ENCODE measurements at places on chromosomes 6 and 20. TPM values are rescaled to one million over a fixed set of nuclear protein-coding genes. Genes with fewer than 3 reads are reported as not detected.

GRCh38 chr6:156413154-156413553, 364.0 kb upstream of the ARID1B start:
- no peak for DNase-seq

DNA sequence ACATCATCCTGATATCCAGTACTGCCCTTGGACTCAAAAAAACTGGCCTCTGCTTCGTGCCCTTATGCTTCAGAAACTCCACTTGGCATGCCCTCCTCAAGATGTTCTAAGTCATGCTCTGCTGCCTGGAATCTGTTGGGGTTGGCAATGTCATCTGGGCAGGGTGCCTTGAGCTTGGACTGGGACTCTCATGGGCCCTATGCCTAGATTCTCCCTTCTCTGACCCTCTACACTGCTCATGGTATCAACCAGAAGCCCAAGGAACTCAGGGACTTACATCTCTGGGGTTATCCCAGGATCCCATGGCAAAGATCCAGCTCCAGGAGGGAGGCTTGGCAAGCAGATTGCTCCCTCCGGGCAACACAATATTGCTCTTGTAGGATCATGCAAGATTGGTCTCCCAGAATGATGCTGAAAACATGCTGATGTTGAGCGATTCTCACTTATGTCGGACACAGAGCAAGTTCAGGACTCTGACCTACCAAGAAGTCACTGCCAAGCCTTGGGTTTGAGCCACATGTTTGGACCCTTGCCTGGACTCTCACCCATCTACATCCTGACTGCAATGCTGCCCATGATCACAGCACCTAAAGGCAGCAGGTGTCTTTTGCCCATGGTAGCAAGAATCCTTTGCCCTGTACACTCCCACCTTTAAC, 88.8 kb downstream of the ADAT2 start:
- no peak for DNase-seq

DNA sequence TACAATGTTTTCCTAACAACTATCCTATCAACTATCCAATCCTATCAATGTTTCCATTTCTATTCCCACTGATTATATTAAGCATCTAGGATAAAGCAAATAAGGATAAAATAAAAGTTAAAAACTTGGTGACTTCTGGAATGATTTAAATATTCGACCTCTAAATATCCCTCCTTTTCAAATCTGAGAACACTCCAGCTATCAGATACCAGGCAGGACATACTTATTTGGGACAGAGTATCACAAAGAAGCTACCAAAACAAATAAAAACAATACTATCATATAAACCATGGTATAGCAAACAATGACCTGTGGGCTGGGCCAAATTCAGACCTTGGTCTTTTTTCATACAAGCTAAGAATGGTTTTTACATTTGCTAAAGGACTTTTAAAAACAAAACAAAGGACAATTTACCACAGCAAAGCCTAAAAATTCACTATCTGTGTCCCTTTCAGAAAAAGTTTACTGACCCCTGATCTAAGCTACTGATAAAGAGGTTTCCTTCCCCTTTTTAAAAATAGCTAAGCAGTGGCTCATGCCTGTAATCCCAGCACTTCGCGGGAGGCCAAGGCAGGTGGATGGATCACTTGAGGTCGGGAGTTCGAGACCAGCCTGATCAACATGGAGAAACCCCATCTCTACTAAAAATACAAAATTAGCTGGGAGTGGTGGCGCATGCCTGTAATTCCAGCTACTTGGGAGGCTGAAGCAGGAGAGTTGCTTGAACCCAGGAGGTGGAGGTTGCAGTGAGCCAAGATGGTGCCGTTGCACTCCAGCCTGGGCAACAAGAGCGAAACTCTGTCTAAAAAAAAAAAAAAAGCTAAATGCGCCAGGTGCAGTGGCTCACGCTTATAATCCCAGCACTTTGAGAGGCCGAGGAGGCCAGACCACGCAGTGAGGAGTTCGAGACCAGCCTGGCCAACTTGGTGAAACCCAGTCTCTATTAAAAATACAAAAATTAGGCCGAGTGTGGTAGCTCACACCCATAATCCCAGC, 6.0 kb downstream of the NUP153 start:
- no peak for DNase-seq

DNA sequence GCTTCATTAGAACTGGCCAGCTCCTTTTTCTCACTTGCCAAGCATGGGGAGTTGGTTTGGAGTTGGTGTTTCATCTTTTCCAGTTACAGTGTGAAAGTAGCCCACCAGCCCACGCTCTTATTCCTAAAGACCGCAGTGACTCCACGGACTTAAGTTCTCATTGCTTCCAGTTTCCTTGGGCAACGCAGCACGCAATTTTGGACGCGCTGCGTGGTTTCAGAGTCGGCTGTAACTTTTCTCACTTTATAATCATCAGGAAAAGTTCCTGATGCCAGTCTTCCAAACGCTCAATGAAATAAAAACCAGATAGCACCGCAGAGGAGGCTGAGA, 381 bp upstream of the PEX7 start:
- DNase-seq = no peak

DNA sequence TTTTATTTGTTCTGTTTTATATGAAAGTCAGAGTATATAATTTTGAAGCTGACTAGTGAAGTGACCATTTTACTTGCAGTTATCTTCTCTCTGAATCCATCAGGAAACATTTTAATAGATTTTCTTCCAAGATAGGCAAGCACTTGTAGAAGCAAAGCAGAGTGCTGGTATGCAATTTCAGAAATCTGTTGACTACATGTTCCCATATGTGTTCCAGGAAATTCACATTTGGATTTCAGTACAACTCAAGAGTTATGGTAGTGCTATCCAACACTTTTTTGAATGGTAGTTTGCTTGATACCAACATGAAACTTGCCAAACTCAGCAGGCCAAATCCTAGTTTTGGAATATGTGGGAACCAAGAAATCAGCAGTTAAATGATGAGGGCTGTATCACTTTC, 94.0 kb downstream of the CENPW start:
- DNase-seq = no peak

DNA sequence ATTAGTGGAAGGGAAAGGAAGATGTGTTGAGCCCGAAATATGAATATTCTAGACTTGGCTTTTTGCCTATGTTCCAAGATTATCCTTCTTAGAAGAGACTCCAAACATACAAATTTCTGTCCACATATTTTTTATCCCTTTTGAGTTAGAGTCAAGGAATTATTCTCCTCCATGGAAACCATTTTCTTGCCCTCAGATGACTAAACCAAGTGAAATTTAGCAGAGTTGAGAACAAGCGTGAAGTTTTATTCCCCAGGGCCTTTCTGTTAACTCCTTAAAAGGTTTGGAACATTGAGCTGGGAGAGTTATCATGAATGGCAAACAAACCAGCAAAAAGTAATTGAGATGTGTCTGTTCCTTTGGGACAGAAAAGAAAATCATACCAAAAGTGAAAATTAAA, 286.1 kb upstream of the PLCB4 start:
- DNase-seq = no peak

- no peak for DNase-seq
Observed at GRCh38 chr20:48830826-48831318, 3.1 kb upstream of the PREX1 start.

- DNase-seq = no peak
Observed at GRCh38 chr20:48523191-48523995, 304.4 kb downstream of the PREX1 start.

DNA sequence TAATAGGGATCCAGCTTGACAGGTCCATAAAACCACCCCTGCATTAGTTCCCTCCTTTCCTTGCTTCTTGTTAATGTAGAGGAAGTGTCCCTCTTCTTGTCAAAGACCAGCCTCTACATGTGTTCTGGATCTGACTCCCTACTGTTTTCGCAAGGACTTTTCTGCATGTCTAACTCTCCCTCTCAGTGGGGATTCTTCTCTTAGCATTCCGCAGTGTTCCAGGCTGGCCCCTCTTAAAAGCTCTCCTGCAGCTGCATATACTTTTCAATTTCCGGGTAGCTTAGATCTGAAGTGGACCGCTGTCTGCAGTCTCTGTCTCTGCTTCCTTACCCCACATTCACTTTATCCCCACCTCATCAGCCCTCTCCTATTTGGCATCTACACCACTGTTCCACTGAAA, 96.1 kb upstream of the MAN1A1 start:
- no peak for DNase-seq

DNA sequence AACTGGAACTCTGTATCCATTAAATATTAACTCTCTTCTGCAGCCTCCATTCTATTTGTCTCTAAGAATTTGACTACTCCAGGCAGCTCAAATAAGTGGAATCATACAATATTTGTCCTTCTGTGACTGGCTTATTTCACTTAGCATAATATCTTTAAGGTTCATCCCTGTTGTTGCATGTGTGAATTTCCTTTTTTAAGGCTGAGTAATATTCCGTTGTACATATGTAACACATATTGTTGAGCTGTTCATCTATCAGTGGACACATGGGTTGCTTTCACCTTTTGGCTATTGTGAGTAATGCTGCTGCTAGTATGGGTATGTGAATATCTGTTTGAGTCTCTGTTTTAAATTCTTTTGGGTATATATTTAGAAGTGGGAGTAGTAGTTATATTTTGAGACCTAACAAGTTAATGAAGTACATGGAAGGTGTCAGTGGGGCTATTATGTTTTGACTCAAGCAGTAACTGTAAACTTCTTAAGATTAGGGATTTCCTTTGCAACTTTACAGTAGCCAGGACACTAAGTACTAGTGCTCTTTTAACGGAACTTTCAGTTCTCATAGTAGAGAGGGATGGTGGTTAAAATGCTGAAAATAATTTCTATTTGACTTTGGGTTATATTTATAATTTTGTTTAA, 29.7 kb upstream of the TMEM217 start:
- no peak for DNase-seq

- DNase-seq = no peak
Observed at GRCh38 chr20:25279403-25279802, 31.5 kb downstream of the PYGB start.

DNA sequence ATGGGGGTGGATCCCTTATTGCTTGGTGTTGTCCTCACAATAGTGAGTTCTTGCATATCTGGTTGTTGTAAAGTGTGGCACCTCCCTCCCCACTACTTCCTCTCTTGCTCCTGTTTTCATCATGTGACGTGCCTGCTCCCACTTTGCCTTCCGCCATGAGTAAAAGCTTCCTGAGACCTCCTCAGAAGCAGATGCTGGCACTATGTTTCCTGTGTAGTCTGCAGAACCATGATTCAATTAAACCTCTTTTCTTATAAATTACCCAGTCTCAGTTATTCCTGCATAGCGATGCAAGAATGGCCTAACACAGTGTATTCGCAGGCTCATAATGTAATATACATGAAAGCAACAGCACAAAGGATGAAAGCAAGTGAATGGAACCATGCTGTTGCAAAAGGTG, 28.4 kb upstream of the ANKRD60 start:
- no peak for DNase-seq

- DNase-seq = no peak
Observed at GRCh38 chr20:41608606-41609005, 9.6 kb downstream of the CHD6 start.

GRCh38 chr6:130985115-130985514, 77.9 kb downstream of the EPB41L2 start:
- DNase-seq = no peak

GRCh38 chr6:32609391-32609730, 19.7 kb upstream of the HLA-DRB1 start:
- DNase-seq = no peak

DNA sequence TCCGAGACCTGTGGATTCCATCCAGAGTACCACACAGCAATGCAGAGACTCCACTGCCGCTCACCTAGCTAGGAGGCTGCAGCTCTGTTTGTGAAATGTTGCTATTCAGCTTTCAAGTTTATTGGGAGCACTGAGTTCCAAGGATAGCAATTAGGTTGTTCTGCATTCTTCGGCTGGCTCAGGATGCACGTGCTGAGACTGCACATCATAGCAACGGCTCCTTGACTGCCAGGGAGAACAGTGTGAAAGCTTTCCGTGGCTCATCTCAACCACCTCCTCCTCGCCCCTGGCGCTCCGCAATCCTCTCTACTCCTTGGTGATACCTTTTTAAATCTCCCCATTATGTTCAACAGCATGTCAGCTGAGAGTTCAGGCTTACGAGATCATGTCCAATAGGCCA, 116.6 kb downstream of the TSHZ2 start:
- DNase-seq = peak; percentile 66

DNA sequence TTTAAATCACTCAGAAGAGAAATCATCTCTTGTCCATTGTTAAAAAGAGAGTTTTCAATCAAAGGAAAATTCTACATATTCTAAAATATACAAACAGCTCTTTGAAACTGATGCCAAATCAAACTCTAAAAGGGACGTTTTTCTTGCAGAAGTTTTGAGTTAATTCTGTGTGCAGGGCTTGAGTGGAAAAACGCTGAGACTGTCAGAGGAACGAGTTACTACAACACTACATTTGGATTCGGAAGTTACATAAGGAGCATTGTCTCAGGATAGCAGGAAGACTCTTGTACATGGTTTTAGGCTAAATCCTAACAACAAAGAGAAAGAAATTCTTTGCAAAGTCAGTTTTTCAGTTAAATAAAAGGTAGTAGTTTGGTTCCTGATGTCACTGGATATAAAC, 155.7 kb upstream of the SUPT3H start:
- DNase-seq = no peak

- DNase-seq = no peak
Observed at GRCh38 chr6:165548450-165548849, 114.6 kb downstream of the PDE10A start.

GRCh38 chr6:1708820-1709219, 99.1 kb downstream of the FOXC1 start:
- DNase-seq = no peak

- no peak for DNase-seq
Observed at GRCh38 chr6:111793711-111794111, 79.5 kb downstream of the FYN start.

DNA sequence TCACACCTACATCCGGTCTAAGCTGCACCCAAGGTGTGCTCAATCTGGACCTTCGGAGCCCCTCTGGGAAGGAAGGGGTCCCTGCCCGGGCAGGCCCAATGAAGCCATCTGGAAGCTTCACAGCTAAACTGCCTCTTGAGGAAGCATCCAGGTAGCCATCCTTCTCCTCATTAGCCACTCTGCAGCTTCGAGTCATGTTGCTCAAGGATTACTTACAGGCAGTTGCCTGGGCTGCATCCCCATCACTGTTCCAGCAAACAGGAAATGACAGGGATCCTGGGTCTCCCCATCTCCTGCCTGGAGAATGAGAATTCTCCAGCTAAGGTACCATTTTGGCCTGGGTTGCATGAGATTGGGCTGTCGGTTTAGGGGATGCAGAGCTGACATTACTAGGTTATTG, 91.7 kb downstream of the ERMARD start:
- no peak for DNase-seq

- DNase-seq = no peak
Observed at GRCh38 chr6:82419132-82419581, 55.5 kb downstream of the TPBG start.

FUT9 gene
- not detected for total RNA-seq

PRSS35 gene
- total RNA-seq = not detected

SLC2A10 gene
- 26.9 TPM for total RNA-seq

KCNK15 gene
- 7.3 TPM for total RNA-seq

ADAM33 gene
- 37.4 TPM for total RNA-seq

ZNF165 gene
- total RNA-seq = 2.0 TPM

LRRC73 gene
- 0.33 TPM for total RNA-seq

APCDD1L gene
- total RNA-seq = 0.73 TPM

RPP40 gene
- total RNA-seq = 9.2 TPM
